Endothelial cell of umbilical vein (primary cell): ENCODE measurements at places on chromosomes 2 and 18.

DNA sequence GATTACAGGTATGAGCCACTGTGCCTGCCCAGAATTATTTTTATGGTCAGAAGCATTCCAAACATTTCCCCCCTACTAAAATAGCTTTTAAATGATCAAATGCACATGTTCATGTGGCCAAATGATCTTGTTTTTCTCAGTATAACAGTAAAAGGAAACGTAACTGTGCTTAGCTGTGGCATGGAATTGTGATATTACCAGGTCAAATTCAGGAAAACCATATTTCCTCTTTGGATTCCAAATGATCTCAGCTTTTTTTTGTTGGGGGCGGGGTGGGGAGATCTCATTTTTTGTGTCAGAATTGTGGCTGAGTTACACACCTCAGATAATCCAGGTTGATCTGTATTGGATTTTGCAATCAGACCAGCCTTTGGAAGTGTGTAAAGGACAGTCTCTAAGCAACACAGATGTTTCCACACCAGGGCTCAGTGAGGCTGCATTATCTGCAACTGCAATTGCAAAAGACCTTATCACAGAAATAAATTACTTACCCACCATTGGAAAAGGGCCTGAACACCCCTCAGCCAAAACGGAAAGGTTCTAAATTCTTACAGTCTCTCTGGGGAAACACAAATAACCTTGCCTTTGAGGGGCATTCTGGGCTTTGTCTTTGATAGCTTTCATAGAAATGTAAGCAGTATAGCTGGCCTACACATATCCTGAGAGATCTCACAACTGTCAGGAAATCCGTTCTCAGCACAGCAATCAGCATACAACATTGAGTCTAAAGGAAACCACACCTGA is 8.4 kb downstream of the CASP10 start:
- DNase-seq = peak; percentile 93

DNA sequence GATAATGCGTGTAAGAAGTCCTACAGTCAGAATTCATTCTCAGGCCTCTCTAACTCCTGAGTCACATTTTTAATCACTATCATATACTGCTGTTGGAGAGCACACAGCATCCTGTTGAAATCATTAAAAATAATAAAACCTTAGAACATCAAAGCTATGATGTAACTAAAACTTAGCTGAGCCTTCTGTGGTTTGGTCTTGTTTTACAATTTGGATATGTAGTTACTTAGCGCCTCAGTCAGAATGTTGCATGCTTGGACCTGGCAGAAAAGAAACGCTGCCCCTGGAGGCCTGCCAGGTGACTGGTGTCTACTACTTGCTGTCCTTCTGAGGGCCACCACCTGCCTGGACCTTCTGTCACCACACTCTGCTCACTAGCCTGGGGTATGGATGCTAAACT is 261.1 kb upstream of the RASGRP3 start:
- peak; percentile 48 for DNase-seq

- DNase-seq = no peak
Measured at GRCh38 chr2:207387001-207387571, 142.7 kb upstream of the CREB1 start.

DNA sequence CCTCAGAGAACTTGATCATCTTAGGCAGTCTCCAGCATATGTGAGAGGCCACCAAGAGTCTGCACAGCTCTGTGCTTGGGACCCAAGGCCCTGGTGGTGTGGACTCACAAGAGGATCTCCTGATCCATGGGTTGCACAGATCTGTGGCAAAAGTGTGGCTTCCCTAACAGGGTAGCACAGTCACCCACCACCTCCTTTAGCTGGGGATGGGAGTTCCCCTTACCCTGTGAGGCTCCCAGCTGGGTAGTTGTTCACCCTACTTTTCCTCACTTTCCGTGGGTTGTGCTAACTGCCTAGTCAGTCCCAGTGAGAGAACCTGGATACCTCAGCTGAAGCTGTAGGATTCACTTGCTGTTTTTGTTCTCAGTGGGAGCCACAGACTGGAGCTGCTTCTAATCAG is 123.7 kb downstream of the FTCDNL1 start:
- no peak for DNase-seq

DNA sequence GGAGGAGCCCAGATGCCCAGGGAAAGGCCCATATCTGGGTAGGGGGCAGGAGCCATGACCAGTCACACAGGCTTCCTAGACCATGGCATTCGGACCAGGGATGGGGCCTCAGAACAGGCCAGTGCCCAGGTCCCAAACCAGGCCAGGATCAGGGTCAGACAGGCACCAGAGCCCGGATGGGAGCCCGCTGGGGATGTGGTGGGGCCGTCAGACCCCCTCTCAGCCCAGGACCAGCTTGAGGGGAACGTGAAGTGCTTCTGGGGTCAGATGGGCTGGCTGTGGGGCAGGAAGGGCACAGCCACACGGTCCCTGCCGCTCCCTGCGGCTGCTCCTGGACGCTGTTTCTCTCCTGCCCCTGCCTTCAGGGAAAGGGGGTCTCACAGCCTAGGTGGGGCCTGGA is 39.1 kb downstream of the SNED1 start:
- no peak for DNase-seq
